Activated CD8-positive, alpha-beta memory T cell treated with anti-CD3 and anti-CD28 coated beads for 1 hour (primary cell): ENCODE measurements at places on chromosomes 3 and 15.

- DNase-seq = no peak
Observed at GRCh38 chr15:101667881-101668280, 15.7 kb upstream of the TM2D3 start.

DNA sequence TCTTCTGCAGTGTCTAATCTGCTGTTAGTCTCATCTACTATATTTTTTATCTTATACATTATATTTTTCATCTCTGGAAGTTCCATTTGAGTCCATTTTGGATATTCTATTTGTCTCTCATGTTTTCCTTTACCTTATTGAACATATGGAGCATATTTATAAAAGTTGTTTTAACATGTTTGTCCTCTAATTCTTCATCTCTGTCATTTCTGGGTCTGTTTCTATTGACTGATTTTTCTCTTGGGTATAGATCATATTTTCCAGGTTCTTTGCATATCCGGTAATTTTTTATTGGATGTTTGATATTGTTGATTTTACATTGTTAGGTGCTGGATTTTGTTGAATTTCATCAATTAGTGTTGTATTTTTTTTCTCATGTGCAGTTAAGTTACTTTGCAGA, 37.5 kb upstream of the KLHL24 start:
- no peak for DNase-seq

- DNase-seq = no peak
Observed at GRCh38 chr3:155744626-155745324, at the start of gene PLCH1. Gene PLCH1 (minus strand): TSS chr3:155745071. CDS start chr3:155704224, 40,847 bp downstream.

DNA sequence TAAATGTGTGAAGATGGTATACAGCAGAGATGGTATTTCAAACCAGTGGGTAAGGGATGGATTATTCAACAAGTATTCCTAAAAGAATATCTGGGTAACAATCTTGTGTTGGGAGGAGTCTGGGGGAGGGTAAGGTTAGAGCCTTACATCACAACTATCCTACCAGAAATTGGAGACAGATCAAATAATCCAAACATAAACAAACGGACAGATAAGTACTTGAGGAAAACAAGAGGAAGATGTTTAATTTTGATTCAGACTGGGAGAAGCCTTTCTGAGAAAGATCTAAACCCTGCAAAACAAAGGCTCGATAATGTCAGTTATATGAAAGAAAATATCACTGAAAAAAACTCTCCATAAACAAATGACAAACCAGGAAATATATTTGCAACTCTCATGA, 77.9 kb downstream of the SLC9A9 start:
- no peak for DNase-seq

- DNase-seq = no peak
Observed at GRCh38 chr15:85527895-85528294, 147.5 kb downstream of the AKAP13 start.
